ENCODE measurements at places on chromosomes 3 and 15.

DNA sequence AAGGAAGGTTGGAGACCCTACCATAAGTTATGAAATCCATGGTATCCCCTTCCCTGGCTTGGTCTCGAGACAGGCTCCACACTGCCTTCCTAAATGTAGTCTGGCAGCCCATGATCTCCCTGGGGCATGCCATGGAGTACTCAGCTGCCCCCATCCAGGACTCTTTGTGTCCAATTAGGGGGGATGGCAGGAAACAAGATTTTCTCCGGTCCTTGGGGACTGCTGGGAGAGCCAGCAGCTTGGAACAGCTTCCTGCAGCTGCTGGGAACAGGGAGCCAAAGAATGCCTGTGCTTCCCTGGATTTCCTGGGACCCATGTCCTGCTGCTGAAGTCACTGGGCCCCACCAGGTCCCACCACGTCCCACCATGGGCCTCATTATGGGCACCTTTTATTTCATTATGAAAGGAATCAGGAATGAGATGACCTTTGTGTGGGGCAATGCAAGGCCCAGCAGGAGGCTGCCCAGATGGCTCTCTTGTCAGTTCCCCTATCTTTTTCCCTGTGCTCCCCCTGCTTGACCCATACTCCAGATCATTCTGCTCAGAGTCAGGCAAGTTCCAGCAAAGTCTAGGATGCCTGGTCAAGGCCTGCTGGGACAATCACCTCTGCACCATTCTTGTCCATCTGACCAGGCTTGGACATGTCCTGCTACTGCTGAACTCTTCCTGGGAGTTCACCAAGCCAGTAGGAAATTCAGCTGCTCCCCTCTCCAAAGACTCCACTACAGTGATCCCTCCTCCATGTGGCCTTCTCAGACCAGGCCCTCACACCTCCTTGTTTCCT, 15.0 kb upstream of the DAG1 start:
- no peak for DNase-seq

- DNase-seq: no peak
These were observed 41.1 kb upstream of the AP3B2 start for GRCh38 chr15:82750831-82751180.

DNA sequence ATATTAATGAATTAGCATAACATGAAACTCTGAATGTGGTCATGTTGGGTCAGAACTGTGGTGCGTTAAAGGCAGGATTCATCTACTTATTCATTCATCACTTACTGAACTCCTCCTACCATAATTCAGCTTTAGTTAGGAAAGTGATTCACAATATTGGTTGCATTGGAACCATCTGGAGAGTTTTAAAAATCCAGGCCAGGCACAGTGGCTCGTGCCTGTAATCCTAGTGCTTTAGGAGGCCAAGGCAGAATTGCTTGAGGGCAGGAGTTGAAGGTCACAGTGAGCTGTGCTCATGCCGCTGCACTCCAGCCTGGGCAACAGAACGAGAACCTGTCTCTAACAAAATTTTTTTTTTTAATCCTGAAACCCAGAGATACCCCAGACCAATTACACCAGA, 44.2 kb upstream of the ATG7 start:
- DNase-seq: no peak

- no peak for DNase-seq
These were observed 48.5 kb downstream of the TM6SF1 start for GRCh38 chr15:83155942-83156341.

DNA sequence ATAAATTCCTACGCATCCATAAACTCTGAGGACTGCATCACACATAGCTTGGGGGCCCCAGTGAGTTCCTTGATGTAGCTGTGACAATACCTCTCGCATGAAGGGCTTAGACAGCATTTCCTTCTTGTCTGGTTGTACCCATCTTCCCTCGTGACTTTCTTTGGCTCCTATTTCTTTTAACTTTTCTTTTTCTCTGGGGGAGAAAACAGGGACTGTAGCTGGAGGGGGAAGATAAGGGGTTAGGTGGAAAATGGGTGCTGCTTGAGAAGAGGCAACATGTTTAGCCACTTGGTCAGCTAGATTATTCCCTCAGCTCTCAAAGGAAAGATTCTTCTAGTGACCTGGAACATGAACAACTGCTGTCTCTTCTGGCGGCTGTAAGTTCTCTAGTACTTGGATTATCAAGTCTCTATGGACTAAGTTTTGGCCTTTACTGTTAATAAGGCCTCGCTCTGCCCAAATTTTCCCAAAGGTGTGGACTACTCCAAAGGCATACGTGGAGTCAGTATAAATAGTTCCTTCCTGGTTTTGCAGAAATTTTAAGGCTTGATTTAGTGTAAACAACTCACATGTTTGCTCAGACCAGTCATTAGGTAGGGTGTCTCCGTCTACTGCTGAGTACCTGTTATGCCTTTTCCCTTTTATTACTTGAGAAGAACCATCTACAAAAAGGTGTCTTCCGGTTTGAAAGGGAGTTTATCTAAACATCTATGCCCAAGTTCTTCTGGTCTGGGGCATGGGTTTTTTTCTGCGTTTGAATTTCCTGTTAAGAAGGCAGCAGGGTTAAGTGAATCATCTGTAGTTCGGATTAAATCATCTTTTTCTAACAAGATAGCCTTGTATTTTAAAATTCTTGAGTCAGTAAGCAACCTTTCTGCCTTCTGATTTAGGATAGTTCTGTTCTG, 21.0 kb upstream of the ATG7 start:
- no peak for DNase-seq

DNA sequence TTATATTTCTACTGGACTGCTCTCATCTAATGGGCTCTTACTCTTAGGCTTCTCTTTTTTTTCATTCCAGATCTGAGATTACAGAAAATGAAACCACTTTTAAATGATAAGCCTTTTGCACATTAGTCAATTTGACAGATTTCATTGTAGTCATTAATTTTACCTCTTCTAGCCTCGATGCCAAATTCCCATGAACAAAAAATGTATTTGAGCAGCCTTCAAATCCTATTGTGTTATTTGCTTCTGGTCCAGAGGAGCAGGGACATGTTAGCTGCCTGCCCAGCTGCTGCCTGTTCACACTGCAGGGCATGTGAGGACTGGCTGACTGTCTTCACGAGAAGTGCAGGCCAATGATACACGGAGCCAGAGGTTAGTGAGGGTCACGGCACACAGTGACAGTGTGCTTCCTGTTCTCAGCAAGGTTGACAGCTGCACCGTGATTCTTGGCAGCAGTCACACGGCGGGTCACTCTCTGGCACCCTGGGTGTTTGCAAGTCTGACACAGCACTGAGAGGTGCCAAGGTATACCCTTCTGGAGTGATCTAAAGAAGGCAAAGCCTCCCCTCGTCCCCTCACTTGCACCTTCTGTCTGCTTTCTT, 40.8 kb downstream of the KAT2B start:
- no peak for DNase-seq

- no peak for DNase-seq
These were observed 316.1 kb upstream of the TMCO5A start for GRCh38 chr15:37618353-37618752.

DNA sequence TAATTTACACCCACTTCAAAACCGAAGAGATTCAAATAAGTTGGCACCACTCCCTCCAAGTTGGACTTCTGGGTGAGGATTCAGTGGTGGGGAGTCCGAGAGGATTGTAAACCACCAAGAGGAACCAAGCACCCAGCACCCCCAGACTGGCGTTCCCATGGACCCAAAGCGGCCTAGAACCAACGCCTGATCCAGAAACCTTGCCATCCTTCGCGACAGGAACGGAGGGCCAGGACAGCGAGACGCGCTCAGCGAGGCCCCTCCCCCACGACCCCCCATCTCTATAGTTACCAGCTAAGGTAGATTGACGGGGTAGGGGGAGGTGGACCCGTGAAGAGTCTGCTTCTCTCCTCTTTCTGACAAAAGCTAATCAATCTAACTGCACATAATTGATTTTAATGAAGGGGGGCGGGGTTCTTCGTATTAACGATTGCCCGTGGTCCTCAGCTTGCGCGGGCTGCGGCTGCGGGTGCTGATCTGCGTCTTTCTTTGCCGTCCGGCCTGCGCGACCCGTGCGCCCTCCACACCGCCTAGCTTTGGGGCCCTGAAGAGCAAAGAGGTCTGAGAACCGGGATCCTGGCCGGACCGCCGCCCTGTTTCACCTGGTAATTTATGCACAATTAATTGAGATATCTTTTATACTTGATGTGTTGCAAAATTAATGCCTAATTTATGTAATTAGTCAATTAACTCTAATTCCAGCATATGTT, 10.9 kb upstream of the FOXB1 start:
- DNase-seq: no peak

DNA sequence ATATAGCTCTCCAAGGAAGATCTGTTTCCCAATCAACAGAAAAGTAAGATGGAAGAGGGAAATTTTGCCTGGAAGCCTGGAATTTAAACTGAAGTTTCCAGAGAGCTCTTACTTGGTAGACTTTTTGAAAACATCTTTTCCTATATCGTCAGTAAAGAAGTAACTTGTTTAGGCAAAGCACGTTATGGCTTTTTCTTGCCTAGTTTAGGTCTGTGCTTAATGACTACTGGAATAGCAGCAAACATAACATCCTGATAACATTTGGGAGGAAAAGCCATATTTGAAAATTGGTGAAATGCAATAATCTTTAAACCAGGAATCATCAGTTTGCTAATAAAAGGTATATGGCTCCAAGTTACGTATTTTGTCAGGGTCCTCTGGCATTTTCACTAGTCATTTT, 160.4 kb upstream of the CGNL1 start:
- DNase-seq: no peak

GRCh38 chr15:78282324-78282723, 17.1 kb downstream of the SKIC8 start:
- DNase-seq: no peak

Data from activated CD4-positive, alpha-beta T cell treated with anti-CD3 and anti-CD28 coated beads for 1 hour (primary cell).